Naive thymus-derived CD4-positive, alpha-beta T cell (primary cell): ENCODE measurements at places on chromosomes 1 and 21. TPM values are rescaled to one million over a fixed set of nuclear protein-coding genes. Genes with fewer than 3 reads are reported as not detected.

- no peak for DNase-seq
Measured at GRCh38 chr1:48061162-48062136, 64.3 kb upstream of the TRABD2B start.

- DNase-seq, result no peak
Measured at GRCh38 chr1:213418268-213419071, 367.4 kb downstream of the RPS6KC1 start.

- no peak for DNase-seq
Measured at GRCh38 chr1:37038227-37039093, 4.1 kb upstream of the GRIK3 start.

DNA sequence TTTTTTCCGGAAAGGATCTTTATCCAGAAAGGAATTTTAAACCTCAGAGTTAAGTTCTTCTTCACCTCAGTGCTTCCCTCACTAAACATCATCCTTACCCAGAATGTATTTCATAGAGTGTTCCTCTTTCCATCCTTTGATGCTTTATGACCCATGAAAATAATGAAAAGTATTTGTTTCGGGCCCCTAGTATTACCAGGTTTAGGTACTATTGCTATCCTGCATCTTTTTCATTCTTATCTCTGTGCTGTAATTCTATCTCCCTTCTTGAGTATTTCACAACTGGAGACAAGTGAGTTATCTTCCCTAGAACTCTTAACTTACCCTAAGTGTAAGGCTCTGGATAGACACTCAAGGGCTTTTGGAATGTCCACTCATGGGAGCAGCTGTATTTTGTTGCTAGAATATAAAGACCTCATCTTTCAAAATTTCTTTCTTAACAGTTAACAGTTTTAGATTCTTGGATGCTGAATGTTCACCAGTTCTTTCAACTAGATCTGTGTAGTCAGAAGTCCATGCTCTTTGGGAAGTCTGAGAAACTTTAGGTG, 26.2 kb downstream of the UCK2 start:
- no peak for DNase-seq

GRCh38 chr1:7890853-7891252, 38.0 kb upstream of the UTS2 start:
- DNase-seq, result no peak

The HPDL gene
- 0.72 TPM for total RNA-seq

The OPRD1 gene
- not detected in 2 replicates for total RNA-seq

The DTL gene
- 1.3 TPM for total RNA-seq

The MX1 gene
- 78.1 TPM for total RNA-seq

The RGS1 gene
- total RNA-seq, result 4.4 TPM

The LINGO4 gene
- not detected for total RNA-seq
